ENCODE measurements at places on chromosomes 5 and 9.

GRCh38 chr5:16508730-16509531, 43.3 kb upstream of the ZNF622 start:
- no peak for DNase-seq

DNA sequence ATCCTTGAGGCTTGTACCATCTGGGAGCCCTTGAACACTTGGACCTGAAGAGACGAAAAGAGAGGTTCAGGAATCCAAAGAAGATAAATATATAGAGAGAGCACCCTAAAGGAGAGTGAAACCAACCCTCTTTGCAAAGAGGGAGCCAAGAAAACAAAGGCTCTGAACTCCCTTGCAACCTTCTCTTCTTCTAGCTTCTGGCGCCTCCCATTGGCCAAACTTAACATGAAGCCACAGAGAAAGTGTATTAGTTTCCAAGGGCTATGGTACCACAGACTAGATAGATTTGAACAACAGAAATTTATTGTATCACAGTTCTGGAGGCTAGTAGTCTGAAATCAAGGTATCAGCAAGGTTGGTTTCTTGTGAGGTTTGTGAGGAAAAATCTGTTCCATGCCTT, 175.1 kb downstream of the HCN1 start:
- DNase-seq = no peak

DNA sequence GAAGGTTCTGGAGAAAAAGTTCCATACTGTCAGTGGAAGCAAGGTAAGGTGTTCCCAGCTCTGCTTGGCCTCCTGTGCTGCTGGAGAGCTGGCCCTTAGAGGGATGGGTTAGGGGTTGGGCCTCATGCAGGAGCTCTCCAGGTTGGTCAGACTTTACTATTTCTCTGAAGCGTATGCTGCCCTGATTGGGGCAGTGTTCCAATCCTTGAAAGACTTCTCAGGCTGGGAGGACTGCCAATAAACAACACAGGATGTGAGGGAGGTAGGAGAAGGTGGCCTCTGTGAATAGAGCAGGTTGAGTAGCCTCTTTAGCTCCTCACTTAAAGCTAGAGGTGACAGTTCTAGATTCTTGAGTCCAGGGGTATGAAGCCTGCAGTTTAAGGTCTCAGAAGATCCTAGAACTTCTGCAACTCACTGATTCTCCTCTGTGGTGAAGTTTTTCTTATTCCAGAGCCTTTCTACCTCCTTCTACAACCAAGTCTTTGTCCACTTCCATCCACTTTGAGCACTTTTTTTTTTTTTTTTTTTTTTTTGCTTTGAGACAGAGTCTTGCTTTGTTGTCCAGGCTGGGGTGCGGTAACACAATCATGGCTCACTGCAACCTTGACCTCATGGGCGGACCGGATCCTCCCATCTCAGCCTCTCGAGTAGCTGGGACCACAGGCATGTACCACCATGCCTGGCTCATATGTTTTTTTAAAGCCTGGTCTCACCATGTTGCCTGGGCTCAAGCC, 3.0 kb downstream of the HNRNPAB start:
- no peak for DNase-seq

DNA sequence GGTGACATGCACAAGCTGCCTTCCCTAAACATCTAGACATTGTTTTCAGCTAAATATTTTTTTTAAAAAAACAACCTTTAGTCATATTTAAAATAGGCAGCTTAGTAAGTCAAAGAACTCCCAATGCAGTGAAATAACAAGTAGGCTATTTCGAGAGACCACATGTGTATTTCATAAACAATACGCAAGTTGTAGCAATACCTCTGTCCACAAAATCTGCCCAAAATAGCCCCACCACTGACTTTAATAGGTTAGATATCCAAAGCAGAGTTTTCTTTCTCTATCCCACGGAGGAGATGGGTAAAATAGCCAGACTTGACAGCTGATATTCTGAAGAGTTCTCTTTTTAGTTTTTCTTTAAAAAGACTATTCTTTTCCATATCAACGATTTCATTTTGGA, 1.2 kb downstream of the SLC24A2 start:
- no peak for DNase-seq

DNA sequence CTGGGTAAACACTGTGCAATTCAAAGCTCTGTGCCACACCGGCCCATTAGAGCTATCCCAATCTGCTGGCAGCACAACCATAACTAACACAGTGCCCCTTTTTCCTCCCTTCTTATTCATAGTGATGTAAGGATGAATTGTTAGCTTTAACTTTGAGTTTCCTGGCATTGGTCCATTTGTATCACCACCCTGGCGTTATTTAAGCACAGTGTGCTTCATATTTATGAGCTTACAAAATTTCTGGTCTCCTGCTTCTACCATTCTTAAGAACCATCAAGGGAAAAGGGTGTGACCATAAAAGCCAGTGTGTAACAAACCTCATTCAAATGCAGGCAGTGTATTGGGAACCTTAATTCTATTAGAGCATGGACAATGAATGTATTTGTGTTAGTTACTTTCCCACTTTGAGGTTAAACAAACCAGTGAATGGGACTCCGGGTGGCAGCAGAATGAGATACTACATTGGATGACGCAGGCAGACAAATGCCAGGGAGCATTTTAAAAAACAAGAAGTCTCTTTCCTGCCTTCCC, 222.6 kb downstream of the TMEM161B start:
- no peak for DNase-seq

DNA sequence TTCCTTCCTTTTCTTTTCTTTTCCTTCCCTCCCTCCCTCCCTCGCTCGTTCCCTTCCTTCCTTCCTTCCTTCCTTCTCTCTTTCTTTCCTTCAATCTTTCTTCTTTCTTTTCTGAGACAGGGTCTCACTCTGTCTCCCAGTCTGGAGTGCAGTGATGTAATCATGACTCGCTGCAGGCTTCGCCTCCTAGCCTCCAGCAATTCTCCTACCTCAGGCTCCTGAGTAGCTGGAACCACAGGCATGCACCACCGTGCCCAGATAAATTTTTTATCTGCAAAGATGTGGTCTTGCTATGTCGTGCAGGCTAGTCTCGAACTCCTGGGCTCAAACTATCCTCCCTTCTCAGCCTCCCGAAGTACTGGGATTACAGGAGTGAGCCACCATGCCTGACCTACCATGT, 81.4 kb downstream of the SPATA31C2 start:
- DNase-seq = no peak

GRCh38 chr9:75582870-75583269, 307.6 kb upstream of the PCSK5 start:
- no peak for DNase-seq

DNA sequence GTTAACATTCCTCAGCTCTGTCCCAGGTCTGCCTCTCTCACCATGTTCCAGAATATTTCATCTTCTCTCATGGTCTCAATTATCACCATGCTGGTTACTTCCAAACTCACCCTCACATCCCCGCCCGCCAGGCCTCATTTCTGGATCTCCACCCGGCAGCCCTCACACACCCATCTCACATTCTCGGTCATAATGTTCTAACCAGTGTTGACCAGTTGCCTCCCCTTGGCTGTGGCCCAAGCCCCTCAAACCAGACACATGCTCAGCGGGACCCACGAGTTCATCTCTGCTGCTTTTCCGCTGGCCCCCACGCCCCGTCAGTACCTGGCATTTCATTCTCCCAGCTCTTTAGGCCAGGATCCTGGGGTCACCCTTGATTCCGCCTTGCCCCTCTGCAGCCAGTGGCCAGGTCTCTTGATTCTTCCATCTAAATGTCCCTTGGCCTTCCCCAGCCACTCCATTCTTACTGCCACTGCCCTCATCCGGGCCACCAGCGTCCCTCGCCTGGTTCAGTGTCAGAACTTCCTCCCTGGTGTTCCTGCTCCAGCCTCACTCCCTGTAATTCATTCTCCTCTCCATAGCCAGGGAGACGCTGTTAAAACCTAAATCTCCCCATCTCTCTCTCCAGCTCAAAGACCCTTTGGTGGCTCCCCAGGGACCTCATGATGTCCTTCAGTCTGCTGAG, 141.7 kb downstream of the MVB12B start:
- DNase-seq = no peak

GRCh38 chr5:128135286-128135685, 51.7 kb downstream of the SLC12A2 start:
- no peak for DNase-seq

DNA sequence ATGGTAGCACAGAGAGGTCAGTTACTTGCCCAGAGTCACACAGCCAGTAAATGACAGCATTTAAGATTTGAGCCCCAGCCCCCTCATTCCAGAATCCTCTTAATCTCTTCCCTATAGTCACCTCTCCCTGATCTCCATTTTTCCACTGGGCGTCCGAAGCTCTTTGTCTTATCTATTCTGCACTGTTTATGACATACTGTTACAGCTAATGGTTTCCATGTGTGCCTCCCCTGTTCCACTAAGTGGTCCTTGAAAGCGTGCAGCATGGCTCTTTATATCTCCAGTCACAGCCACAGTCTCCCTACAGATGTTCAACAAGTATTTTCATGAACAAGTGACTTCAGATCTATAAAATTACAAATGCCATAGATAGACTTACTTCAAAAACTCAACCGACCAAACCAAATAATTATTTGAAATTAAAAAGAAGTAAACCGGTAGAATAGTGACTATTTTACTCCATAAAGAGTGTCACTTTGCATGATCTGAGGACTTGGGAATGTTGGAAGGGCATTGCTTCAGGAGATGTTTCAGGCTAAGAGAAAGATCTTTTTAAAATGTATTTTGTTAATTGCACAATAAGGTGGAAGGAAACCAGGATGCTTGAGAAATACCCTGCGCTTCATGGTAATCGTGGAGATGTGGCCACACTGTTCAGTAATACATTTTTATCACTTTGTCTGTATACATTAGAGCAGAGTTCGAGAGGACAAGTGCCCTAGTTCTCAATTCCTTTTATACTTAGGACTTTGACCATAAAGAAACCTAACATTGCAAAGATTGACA, 237.2 kb downstream of the FBXL7 start:
- DNase-seq = no peak

- DNase-seq = no peak
These were observed 9.0 kb upstream of the QSOX2 start for GRCh38 chr9:136254381-136255165.

DNA sequence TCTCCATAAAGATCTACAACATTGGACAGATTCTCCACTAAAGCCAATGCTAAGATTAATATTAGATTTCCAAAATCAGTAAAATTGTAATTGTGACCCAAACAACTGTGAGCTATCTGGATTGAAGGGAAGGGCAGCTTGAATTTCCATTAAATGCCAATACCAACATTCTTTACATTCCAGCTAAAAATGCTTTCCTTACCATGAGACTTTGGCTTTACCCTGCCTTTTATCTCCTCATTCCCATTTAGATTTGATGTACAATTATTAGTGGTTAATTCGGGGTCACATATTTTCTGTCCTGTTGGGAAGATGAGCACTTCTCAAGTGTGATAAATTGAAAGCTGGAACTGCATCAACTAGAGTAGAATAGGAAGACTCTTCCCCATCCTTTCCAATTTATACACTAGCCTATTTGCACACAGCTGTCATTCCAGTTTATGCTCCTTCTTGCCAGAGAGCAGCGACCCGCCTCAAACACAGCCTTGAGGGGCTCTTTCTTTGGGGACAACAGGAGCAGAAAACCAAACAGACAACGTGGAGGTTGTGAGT, 33.1 kb upstream of the MYOT start:
- DNase-seq = no peak

DNA sequence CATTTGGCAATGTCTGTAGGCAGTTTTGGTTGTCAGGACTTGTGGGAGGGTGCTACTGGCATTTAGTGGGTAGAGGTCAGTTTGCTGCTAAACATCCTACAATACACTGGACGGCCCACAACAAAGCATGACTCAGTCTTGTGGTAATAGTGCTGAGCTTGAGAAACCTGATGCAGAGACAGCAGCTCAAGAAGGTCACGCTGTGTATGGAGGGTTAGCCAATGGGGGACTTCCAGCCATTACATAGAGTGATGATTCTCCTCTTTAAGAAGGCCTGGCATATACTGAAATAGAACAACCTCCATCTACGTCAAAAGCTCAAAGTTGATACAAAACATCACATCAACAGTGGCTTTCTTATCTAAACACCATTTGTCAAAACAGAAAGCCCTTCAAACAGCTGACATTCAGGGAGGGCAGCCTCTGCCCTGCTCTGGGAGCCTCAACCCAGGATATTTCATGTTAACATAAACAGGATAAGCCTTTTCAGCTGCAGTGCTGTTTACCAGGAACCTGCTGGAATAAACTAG, 143.0 kb downstream of the GPBP1 start:
- DNase-seq = no peak

GRCh38 chr5:96708600-96708999, 46.4 kb downstream of the CAST start:
- no peak for DNase-seq

DNA sequence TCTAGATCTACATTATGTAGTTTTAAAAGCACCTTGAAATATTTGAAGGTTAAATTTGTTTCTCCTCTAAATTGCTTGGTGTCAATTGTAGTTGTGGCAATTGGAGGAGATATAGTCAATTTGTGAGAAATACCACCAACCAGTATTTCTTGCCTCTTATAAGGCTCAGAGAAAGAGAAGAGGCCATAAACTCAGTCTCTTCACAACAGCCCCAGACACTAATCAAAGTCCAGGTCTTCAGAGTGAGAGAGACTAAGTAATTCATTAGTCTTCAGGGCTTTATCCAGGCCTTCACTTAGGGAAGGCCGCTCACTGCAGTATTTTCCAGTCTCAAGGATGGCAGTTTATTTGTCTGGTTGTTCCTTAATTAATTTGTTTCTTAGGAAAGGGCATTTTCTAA, 168.0 kb upstream of the RGMB start:
- no peak for DNase-seq

DNA sequence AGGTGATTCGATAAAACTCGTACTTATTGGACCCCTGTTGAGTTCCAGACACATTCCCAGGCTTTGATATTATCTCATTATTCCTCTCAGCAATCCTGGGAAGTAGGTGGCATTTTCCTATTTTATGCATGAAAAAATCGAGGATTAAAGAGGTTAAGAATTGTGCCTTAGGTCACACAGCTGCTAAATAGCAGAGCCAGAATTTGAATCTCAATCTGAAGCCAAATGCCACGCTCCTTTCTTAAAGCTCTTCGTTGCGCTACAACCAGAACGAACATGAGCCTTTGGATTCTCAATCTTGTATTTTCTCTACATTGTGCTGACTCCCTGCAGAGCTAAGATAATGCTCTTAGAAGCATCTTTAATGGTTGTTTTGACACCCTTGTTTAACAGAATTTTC, 527.8 kb upstream of the TLE4 start:
- DNase-seq = no peak

DNA sequence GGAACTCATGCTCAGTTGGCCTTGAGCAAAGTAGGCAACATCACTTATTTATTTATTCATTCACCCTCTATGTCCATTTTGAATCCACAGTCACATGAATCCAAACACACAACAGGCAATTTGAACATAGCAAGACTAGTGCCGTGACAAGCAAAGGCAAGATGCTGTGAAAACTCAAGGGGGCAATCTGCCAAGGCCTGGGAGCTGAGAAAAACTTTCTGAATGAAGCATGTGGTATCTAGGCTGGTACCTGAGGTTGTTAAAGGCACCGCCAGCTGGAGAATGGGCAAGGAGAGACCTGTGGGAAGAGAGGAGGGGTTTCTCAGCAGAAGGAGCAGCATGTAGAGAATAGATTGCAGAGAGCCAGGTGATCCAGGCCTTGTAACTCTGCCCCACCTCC, 98.3 kb upstream of the ATP10B start:
- no peak for DNase-seq
